Fibroblast of skin of back (primary cell): ENCODE measurements at places on chromosomes 1 and 21.

- peak; percentile 51 for DNase-seq
Measured at GRCh38 chr1:59041646-59042277, 255.1 kb upstream of the FGGY start.

GRCh38 chr1:156904187-156904959 lies 10.9 kb downstream of the PEAR1 start:
- DNase-seq = no peak

GRCh38 chr1:2820731-2821372 lies 19.4 kb upstream of the TTC34 start:
- no peak for DNase-seq

GRCh38 chr1:151540021-151540981 lies at the start of gene TUFT1:
TSS of gene TUFT1 (plus strand) at chr1:151540309. CDS start at chr1:151540367, 58 bp downstream.
- peak; percentile 92 for DNase-seq

- DNase-seq = peak; percentile 12
Measured at GRCh38 chr1:107877092-107877491, 87.9 kb downstream of the VAV3 start.

DNA sequence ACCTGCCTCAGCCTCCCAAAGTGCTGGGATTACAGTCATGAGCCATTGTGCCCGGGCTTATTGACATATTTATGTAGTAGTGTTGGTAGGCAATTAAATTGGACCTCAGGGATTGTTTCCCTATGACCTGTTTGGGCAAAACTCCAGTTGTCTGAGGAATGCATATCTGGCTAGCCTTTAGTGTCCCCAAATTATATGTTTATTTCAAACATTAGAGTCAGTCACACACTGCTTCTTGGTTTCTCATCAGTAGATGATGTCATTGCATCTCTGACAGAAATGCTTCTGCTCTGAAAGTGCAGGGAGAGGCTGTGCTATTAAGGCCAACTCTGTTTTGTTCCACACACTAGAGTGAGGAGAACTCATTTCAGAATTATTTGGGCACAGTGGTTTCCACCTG lies 12.5 kb downstream of the PIP5K1A start:
- DNase-seq = peak; percentile 23

- DNase-seq = peak; percentile 78
Measured at GRCh38 chr1:31760471-31761470, 3.4 kb downstream of the ADGRB2 start.

DNA sequence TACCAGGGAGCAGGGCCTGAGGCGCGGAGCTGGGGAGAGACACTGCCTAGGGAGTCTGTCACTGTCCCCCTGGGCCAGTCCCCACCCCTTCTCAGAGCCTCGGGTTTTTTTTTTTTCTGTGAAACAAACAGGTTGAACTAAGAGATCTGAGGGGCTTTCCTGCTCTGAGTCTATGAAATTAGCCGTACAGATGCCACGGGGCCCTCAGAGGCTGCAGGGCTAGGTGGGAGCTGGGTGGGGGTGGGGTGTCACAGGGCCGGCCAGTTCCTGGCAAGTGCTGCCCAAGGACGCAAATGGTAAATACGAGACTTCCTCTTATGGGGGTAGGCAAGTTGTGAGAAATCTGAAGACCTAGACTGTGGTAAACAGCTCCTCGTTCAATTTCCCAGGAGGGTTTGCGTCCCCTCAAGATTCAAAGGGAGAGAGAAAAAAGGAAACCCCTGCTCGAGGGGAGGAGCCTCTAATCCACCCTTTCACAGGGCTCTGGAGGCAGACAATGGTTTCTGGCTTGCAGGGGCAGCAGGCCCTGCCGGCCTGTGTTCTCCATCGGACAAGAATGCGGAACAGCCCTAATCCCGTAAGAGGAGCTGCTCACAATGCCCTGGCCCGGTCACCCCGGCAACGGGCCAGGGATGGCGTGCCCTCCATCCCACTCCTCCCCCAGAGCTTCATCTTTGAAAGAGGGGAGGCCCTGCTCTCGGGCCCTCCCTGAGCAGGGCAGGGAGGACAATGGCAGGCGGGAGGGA lies 7.8 kb downstream of the NUAK2 start:
- DNase-seq = peak; percentile 90

GRCh38 chr1:67209521-67209920 lies 43.3 kb downstream of the IL23R start:
- no peak for DNase-seq

DNA sequence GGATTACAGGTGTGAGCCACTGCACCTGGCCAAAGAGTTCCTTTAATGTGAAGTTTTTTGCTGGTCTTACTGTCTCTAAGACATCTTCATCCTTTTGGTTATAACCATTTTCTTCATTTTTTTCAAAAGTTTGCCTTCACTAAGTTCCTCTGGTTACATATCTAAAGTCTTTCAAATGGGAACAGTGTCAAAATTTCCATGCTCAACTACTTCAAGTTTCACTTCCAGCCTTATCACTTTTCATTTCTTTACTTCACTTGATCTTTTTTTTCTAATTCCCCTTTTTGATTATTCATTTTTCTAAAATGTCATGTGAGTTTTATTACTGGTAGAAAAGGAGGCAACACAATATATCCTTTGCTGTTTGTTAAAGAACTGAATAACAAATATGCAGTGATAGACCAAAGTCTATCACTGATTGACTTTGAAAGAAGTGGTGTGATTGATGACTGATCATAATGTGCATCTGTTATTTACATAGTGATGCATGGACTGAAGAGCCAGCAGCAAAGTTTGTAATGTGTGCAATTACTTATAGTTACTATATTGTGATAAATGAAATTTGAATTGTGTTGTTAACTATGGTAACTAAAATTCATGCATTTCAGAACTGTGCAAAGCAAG lies 16.0 kb upstream of the ZFYVE9 start:
- no peak for DNase-seq

GRCh38 chr1:20399606-20400180 lies 86.3 kb downstream of the CAMK2N1 start:
- DNase-seq = no peak

- peak; percentile 85 for DNase-seq
Measured at GRCh38 chr1:203267347-203267846, 37.9 kb upstream of the BTG2 start.

- no peak for DNase-seq
Measured at GRCh38 chr1:234089396-234089795, 184.9 kb downstream of the SLC35F3 start.

GRCh38 chr1:66439031-66439740 lies 94.8 kb upstream of the SGIP1 start:
- DNase-seq = peak; percentile 21

DNA sequence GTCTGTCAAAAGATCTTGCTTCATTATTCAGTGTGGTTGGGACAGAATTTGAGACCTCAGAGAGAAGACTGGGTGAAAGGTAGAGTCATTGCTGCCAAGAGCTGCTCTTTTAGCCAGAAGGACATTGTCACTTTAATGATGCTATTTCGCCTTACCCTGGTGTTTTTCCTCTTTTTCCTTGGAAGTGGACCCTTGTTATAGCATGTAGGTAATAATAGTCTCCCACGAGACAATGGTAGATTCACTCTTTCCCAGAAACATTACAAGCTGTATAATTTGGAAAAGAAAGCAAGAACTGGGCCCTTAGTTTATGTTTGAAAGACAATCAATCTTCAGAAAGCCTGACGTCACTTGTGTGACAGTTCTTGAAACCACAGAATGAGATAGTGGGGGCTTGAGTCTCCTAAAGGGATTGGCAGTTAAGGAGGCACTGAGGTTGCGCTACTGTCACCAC lies 3.8 kb downstream of the SERTAD4 start:
- DNase-seq = peak; percentile 61

DNA sequence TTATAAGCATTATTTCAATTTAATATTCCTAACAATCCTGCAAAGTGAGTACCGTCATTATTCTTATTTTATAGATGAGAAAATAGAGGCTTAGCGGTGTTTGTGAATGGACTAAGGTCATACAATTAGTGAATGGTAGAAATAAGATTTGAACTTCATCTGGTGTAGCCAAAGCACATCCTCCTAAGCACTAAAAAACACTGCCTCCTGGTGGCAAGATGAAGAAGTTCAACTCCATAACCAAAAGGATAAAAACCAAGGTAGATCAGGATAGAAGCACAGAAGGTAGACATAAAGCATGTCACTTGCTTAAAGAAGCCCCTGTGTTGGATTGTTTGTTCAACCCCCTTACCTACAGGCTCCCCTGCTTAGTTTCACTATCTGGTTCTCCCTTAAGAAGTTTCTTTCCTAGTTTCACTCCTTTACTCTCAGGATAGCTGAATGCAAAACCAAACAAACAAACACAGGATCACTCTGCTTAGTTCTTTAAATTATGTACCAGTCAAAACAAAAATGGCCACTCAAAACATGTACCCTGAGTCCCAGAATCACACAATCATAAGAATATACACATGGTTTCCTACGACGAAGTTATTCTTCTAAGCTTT lies 12.7 kb upstream of the AIM2 start:
- DNase-seq = no peak

GRCh38 chr21:15283789-15284188 lies 219.0 kb upstream of the NRIP1 start:
- no peak for DNase-seq

- no peak for DNase-seq
Measured at GRCh38 chr1:234878288-234878687, 250.3 kb downstream of the TOMM20 start.

DNA sequence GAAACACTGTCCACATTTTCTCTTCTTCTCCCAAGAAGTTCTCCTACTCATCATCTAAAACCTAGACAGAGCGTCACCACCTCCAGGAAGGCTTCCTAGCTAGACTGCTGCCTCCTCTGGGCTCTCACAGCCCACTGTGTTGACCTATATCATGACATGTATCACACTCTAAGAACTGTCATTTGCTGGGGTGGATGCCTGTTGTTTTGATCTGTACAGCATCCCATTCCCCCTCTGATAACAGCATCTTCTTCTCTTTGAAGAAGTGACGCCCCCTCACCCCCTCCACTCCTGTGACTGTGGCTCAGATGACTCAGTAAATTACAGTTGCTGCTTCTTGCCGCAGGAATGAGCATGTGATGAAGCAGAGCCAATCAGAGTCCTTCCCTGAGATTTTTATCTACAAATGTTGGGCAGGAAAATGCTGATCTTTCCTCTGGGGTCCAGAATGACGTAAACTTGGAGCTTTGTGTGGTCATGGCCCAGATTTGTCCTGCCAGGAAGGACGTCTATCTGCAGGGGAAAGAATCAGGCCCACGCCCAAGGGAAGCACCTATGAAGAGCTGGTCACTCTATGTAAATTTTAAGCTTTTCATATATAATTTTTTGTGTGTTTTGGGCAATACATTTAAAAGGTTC lies 28.0 kb upstream of the FOXO6 start:
- peak; percentile 70 for DNase-seq

DNA sequence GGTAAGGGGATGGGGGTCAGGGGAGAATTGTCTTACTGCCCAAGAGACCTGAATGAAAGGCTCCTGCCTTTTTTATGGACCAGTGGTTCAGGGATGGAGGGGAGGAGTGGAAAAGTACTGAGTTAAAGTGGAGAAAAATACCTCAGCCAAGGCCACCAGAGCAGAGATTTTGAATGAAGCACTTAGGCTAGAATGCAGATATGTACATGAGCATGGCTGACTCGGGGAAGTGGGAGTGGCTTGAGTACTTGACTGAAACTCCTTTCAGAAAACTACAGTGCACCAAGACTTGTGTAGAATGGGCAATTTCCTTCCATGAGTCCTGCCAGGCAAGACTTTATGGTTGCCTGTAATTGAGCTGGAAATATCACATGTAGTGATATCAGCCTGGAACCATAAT lies 429.6 kb upstream of the LRRC7 start:
- DNase-seq = no peak
